ENCODE measurements at places on chromosomes 7 and 10.

- DNase-seq: no peak
Measured at GRCh38 chr10:103724771-103725170, 130.6 kb downstream of the SH3PXD2A start.

DNA sequence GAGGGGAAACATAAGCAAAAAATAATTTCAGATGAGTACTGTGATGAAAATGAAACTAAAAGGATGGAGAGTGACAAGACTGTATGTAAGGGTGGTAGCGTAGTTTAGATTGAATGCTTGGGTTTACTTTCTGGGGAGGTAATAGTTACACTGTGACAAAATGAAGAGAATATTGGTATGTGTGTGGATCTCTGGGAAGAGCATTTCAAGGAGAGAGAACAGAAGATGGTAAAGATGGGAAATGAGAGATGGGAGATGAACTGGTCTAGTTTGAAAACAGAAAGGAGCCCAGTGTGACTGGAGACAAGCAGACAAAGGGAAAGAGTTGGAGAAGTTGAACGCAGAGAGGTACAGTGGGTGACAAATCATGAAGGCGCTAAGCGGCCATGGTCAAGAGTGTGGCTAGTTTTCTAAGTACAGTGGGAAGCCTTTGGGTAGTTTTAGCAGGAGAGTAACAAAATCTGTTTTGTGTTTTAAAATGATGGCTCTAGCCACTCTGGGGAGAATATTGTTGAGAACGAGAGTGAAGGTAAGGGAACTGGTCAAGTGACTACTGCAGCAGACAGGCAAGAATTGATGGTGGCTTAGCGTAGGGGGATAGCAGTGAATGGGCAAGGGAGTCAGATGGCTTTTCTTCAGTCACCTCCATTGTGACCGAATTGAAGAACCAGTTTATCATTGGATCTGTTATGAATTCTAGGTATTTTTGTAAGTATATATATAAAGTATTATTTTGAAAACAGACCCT lies 22.6 kb downstream of the PALS2 start:
- no peak for DNase-seq

DNA sequence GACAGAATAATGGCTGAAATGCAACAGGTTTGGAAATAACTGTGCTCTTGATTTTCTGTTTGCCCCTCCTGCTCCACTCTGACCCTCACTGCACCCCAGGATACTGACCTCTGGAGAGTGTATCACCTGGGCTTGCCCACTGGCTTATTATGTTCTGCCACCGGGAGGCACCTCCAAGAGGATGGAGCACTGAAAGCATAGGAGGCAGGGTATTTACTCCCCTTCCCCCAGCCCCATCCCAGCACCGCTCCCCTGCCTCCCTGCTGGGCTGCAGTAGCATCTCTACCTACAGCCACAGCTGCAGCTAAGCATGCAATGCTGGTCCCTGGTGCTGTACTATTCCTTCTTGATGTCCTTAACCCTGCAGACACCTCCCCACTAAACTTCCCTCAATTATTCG lies 26.4 kb downstream of the RAB11FIP2 start:
- DNase-seq: no peak

GRCh38 chr10:11208908-11209829 lies 191.5 kb downstream of the CELF2 start:
- DNase-seq: no peak

GRCh38 chr7:16063716-16064675 lies 357.3 kb downstream of the CRPPA start:
- DNase-seq: no peak

GRCh38 chr10:62048470-62048869 lies 147.0 kb downstream of the ARID5B start:
- no peak for DNase-seq

GRCh38 chr7:22066522-22066921 lies 120.8 kb upstream of the CDCA7L start:
- DNase-seq: no peak

DNA sequence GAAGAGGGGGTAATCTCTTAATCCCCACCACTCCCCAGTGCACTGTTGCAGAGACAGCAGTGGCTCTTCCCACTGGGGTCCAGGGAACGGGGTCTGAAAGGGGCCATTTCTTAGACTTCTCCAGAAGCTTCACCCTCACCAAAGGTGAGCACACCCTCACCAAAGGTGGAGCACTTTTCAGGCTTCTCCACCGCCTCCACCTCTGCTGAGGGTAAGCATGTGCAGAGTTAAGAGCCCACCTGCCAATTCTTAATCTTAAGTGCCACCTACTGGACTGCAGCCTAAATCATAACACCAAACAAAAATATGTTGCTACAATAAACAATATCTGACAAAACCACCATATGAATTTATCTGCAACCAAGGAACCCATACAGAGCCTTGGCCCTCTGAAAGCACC lies 27.0 kb downstream of the SNX13 start:
- DNase-seq: no peak

- DNase-seq: no peak
Measured at GRCh38 chr10:37619336-37619735, 238.1 kb downstream of the ZNF248 start.

GRCh38 chr10:28179006-28179742 lies 123.7 kb downstream of the MPP7 start:
- DNase-seq: peak; percentile 80

DNA sequence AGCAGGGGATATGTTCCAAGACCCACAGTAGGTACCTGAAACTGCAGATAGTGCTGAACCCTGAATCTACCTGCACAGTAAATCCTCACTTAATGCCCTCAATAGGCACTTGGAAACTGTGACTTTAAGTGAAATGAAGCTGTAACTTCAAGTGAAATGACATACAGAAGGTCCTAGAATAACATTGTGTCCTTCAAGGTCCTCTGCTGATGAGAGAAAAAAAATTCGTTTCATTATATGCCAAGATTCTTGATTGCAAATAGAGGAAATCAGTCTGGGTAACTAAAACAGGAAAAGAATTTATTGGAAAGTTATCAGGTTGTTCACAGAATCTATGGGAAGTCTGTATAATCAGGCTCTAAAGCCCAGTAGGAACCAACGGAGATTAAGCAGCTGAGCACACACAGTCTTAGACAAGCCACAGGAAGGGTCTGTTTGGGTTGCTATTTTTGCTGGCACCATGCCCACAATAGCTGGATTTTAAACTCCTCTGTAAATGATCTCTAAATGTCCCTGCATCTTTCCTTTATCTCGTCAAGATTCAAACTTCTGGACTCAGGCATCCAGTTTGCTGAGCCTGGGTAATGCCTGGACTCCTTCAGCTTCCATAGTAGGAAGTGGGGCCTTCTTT lies 57.5 kb downstream of the EXOC4 start:
- no peak for DNase-seq

DNA sequence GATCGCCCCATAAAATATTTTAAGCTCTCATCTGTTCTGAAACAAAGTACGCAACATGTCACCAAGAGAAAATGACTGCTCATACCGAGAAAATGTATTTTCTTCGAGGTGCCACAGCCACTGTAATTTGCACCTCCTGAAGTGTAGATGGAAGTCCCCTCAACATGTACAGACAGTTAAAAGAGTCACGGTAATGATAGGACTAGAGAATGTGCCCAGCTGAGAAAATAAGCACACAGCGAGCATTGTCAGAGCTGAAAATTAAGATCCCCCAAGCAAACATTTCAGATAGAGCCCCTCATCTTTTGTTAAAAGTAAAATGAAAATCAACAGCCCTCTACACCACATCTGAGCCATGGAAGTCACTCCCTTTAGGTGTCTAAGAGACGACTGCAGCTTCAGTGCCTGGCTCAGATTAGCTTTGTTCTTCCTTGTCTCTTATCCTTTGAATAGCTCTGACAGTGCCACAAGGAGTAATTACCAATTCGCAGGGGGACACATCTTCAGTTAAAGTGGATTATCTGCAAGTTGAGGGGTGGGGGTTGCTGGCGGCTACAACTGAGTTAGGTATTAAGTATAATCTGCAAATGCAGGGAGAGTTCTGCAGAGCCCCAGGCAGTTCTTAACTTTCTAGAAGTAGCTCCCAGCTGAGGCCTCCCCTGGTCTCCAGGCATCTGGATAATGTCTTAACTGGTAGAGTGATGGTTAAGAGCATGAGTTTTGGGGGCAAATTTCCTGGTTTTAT lies 222.7 kb upstream of the C7orf33 start:
- DNase-seq: no peak

- no peak for DNase-seq
Measured at GRCh38 chr7:94188350-94188749, 184.2 kb upstream of the BET1 start.

- no peak for DNase-seq
Measured at GRCh38 chr10:110395350-110396283, 90.9 kb upstream of the SMNDC1 start.

DNA sequence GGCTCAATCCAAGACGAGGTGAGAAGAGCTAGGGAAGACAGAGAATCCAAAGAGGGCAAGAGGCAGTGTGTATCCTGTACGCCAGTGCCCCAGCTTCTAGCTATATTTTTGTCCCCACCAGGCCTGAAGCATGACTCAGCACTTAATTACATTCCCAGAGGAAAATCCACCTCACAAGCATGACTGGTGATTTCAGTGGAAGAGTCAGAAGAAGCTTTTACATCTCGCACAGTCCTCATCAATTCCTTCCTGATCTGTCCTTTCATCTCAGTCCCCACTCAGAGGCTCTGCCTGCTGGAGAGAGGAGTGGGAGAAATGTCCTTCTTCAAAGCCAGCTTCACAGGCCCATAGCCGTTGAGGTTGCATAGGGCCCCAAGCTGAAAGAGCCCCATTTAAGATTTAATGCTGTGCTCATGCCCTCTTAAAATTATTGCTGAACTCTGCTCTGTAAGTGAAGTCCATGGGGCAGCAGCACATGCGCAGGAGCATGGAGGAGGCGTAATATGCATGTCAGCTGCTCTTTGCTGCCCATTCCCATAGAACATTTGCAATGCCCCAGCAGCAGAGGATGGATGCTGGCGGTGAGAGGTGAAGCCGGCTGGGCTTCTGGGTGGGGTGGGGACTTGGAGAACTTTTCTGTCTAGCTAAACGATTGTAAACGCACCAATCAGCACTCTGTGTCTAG lies 39.0 kb upstream of the AOAH start:
- no peak for DNase-seq

- no peak for DNase-seq
Measured at GRCh38 chr7:116356979-116357378, 142.6 kb upstream of the CAV2 start.

DNA sequence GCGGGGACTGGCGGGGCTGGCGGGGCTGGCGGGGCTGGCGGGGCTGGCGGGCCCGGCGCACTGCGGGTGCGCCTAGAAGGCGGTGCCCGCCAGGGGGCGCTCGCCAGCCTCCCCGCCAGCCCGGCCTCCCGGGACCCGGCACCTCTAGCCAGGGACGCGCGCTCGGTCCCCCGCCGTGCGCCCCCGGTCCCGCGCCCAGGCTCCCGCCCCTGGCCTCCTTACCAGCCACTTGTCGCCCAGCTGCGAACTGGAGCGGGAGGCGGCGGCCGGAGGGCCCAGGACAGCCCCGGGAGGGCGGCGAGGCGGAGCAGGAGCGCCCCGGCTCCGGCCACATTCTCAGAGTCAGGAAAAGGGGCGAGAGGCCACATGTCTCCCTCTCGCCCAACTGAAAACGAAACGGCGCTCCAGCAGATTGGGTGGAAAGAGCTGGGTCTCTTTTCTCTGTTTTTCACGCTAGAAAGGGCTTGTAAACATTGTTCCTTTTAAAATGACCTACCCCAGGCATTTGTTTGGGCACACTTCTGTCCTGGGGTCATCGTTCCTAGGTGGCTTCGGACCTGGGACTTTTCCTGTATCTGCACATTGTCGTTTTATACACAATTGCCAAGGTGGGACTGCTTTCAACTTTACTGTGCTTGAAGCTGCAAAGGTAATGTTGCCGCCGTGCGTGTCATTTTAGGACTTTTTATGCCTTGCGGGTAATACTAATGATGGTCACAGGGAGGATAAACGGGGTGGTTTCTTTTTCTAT lies 378 bp upstream of the PRKCQ start:
- DNase-seq: peak; percentile 75

DNA sequence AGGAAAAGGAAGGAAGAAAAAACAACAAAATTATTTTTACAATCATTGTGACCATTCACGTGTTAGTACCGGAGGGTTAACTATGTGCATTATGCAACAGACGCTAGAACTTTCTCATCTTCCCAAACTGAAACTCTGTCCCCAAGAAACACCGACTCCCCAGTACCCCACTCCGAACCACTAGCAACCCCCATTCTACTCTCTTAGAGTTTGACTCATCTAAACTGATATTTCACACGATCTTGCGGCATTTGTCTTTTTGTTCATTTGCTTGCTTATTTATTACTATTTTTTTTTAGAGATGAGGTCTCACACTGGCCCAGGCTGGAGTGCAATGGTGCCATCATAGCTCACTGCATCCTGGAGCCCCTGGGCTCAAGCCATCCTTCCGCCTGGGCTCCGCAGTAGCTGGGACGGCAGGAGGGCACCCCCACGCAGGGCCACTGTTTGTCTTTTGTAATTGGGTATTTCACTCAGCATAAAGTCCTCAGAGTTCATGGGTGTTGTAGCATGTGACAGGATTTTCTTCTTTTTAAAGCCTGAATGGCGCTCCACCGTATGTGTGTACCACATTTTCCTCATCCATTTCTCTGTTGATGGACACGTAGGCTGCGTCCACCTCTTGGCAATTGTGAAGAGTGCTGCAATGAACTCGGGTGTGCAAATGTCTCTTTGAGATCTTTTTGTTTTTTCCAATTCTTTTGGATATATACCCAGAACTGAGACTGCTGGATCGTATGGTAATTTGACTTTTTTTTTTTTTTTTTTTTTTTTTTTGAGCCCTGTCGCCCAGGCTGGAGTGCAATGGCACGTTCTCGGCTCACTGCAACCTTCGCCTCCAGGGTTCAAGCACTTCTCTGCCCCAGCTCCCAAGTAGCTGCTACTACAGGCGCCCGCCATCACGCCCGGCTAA lies 9.5 kb downstream of the MNX1 start:
- no peak for DNase-seq

GRCh38 chr10:121002586-121003205 lies 151.5 kb downstream of the WDR11 start:
- DNase-seq: no peak

- no peak for DNase-seq
Measured at GRCh38 chr7:125908711-125909110, 979.1 kb upstream of the POT1 start.

- peak; percentile 75 for DNase-seq
Measured at GRCh38 chr7:16431646-16432424, 10.5 kb upstream of the CRPPA start.

DNA sequence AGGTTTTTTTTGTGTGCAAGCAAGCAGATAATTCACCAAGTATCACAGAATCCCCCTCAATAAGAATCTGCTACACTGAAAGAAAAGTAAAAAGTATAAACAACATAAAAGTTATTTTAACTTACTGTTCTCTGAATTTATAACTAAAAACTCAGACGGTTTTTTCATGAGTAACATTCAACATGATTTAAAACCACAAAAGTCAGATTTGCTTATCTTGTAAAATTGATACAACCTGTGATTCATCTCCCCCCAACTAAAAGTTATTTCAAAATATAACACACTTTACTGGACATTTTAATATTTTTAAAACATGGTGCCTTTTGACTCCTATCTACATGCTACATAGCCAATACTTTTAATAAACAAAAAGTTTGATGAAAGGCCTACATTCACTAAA lies 32.8 kb downstream of the TSPAN12 start:
- DNase-seq: no peak

Data from hematopoietic multipotent progenitor cell treated with erythropoietin and hydrocortisone succinate and interleukin-3 and kit ligand, for 8 days (in vitro differentiated cells).